ENCODE measurements at places on chromosomes 6 and 20.

DNA sequence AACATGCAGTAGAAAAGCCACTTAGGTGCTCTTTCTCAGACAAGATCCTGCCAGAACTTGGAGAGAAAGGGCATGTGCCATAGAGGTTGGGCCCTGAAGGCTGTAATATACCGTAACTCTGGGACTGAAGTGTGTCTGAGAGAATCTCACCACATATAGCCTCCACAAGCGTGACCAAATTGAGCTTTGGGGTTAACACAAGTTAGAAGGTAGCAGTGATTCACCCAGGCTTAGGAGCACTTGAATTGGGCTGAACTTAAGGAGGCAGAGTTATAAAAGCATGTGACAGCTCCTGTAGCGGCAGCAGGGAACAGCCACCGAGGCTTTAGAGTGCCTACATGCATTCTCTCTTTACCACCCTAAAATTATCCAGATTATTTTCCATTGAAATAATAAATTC is 361.6 kb downstream of the PHF3 start:
- DNase-seq = no peak

DNA sequence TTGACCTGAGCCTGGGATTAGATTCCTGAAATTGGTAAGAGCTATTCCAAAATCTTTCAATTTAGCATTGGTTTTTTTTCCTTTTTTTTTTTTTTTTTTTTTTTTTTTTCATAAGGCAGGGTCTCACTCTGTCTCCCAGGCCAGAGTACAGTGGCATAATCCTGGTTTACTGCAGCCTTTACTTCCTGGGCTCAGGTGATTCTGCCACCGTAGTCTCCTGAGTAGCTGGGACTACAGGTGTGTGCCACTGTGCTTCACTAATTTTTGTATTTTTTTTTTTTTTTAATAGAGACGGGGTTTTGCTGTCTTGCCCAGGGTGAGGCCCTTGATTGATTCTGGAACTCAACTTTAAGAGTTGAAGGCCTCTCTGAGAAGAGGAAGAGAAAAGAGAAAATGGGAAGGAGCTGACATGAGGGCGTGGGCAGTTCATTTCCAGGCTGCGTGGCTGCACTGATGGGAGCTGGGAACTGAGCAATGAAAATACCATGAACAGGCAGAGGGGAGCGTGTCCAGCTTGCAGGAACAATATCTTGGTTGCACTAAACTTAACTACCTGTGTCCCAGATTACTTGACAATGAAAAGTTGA is 24.6 kb downstream of the KDM1B start:
- DNase-seq = no peak

GRCh38 chr20:63733579-63734081 is 2.8 kb upstream of the LIME1 start:
- no peak for DNase-seq

- no peak for DNase-seq
Measured at GRCh38 chr20:20414640-20415220, 46.8 kb downstream of the INSM1 start.

DNA sequence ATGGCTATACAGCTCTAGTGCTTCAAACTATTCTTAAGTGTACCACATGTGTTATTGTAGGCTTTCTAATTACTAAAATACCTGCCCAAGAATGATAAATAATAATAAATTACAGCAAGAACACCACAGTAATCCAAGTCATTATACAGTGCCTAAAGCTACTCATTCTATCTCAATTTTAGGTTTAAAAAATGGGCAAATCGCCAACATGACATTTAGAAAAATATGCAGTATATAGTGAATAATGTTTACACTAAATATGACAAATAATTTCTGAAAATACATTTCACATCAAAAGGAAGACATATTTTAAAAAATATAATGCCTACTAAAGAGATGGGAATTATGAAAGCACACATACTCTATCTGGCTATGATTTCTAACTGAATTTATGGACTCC is 91.8 kb downstream of the MAN1A1 start:
- DNase-seq = no peak

DNA sequence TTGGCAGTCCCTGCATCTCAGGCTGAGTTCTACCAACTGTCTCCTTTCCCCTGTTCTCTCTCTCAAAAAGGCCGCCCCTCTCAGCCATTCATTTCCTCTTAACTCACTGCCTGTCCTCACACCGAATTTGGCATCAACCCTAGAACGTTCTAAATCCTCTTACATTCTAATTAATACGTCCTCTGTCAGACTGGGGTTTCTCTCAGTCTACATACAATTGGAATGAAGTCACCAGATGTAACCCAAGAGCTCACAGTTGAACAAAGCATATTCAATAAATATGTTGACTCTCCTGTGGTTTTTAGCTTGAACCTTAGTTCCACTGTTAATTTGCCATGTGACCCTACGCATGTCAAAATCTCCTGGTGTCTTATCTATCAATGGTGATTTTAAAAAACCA is 269.6 kb downstream of the CLIC5 start:
- DNase-seq = no peak

- no peak for DNase-seq
Measured at GRCh38 chr6:146887447-146888077, 288.8 kb downstream of the ADGB start.

- DNase-seq = no peak
Measured at GRCh38 chr20:58131151-58131550, 97.3 kb downstream of the ANKRD60 start.

DNA sequence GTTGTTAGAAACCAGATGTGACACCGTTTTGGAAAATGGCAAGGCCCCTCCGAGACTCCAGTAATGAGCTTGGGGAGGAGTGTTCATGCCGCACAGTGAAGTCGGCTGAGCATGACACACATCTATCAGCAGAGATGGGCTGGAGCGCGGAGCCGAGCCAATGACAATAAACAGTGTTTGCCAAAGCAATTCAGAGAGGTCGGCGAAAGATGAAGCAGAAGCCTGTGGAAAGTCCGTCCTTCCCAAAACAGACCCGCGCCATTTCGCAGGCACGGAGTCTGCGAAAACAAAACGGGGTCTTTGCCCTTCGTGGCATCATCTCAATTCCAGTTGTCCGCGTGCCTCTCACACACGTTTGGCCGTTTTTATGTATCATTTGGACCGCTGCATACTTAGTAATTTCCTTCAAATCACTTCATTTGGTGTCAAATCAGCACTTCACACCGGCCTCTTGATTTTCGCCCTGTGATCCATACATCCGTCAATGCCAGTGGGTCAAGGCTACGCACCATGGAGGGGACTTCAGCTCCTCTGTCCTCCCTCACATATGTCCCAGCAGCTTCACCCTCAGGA is 71.3 kb downstream of the SULF2 start:
- DNase-seq = no peak

DNA sequence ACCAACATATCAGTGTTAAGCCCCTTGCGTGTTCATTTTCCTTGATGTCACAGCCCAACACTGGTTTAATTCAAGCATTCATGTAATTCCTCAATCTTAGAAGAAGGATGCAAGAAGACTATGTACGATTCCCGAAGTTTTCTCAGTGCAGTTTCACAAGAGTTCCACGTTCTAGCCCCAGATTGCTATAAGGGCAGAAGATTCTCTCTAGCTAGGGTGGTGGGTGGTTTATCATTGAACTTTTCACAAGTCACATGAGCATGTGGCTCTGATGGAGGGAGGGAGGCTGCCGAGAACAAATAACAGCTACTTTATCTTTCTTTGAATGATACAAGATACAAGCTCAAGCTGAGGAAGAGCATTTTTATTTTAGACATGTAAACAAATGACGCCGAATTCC is 71.9 kb upstream of the NHSL1 start:
- no peak for DNase-seq

DNA sequence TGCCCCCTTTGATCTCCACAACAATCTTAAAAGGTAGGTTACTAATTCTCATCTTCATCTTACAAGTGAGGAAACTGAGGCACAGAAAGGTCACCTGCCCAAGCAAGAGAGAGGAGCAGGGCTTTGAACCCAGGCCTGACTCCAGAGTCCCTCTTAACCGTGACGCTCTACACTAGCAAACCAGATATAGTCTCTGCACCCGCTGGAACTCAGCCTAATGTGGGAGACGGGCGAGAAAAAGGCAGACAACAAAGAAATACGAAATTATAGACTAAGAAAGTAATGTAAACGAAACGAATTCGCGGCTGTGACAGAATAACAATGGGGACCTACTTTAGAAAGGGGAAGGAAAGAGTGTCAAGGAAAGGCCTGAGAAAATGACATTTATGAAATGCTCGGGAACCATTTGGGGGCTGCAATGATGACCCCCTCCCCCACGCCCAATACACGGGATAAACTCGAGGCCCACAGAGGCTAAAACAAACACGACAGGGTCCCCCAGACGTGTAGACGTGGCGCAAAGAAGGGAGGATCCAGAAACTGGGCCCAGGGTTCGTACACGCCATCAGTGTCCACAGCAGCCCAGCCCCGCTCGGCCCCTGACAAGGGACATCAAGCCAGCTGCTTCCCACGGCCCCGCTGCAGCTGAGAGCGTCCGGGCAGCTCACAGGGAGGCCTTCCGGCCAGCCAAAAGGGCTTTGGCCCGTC is 637 bp downstream of the TRPC4AP start:
- no peak for DNase-seq

- DNase-seq = no peak
Measured at GRCh38 chr20:40314278-40314677, 374.8 kb downstream of the MAFB start.

DNA sequence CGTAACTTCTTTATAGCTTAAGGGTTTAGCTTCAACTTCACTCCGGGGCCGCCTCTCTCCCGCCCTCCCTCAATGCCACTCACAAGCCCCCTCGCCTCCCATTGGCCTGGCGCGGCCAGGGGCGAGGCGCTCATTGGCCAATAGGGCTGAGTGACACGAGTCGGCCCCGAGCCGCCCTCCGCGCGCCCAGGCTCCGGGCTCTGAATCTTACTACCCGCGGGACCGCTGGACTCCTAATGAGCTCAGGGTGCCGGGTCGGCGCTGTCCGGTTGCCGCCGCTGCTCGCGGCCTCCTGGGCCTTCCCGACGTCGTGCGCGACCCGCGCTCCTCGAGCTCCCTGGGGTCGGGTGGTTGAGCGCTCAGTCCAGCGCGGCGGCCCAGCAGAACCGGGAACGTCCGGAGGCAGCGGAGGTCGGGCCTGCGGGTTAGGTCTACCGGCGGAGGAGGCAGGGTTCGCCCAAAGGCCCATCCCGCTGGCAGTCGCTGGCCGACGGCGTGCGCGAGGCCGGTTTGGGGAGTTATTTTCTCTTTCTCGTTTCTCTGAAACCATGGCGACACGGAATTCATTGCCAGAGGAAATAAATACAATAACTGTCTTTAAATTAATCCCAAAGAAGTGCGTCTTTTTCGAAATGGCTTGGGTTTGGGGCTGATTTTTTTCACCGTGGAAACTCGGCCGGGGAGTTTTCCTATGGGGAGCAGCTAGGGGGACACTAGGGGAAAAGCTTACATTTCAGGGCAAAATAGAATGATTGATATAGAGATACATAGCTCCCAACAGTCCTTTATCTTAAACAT is at the start of gene SIM1:
Gene SIM1 (minus strand): TSS at position 19 of the 798 bp plus-strand sequence. CDS start 1,453 bp downstream, outside the sequence.
- no peak for DNase-seq

DNA sequence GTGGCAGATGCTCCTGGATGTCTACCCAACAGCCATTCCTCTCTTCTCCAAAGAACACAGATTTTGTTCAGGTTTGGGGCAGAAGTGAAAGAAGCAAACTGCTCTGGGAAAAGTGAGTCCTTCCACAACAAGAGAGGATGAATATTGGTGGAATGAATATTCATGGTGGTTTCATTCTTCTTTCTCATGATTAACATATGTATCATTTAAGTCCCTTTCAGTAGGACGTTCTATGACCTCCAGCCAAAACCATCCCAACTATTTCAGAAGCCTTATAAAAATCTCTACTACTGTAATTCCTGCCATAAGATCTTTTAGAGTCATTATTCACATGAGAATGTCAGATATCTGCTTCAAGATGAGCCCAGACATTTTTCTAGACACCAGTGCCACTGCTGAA is 44.4 kb downstream of the MDN1 start:
- no peak for DNase-seq

DNA sequence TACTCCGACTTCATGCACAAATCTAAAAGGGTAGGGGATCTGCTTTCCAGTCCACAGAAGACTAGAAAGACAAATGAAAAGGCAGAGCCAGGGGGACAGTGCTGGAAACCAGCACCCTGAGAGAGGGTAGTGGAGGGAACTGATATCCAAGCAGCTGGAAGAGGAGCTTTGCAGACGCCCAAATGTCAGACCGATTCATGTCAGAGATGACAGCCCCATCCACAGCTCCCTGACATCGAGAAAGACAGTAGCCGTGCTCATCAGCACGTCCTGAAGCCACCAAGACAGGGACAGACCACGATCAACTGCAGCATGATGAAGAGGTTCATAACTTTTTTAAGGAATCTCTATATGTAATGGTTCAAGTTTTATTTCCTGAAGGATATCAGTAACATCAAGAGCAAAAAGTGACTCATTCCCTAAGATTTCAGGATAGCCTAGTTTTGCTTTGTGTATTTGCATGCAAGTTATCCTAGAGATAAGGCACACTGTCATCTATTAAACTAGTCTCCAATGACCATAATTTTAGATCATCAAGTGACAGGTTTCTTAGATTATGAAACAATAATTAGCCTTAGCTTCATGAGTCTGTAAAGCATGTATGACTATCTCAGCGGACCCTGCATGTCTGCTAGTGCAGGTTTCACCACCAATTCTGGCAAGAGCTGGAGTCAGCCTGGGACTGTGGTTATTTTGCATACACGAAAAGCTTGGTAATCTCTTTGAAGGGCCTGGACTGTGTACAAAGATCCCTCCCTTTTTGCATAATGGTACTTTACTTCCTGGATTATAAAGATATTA is 43.0 kb downstream of the PRDM1 start:
- no peak for DNase-seq

GRCh38 chr6:1787894-1788293 is 178.2 kb downstream of the FOXC1 start:
- no peak for DNase-seq

DNA sequence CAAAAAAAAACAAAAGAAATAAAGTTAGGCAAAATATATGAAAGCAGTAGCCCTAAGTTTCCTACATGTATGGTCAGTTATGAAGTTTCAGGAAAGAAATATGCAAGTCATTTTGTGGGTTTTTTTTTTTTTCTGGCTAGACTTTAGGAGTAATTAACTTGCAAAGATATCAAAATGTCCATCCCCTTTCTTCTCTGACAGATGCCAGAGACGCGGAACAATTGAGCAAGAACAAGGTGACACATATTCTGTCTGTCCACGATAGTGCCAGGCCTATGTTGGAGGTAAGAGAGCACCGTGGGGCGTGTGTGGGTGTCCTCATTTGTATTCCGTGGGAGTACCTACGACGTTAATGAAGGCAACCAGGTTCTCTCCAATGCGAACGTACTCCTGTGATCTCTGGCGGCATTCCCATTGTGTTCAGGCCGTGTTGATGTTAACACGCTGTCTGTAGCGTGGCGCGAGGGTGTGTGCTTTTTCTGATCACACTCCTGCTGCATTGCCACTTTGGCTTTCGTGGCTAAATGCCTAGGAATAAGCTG is 19.5 kb downstream of the DUSP22 start:
- DNase-seq = no peak

GRCh38 chr6:89411145-89412070 is 665 bp downstream of the RRAGD start:
- no peak for DNase-seq

- DNase-seq = no peak
Measured at GRCh38 chr6:89443658-89444057, 10.7 kb downstream of the ANKRD6 start.

- no peak for DNase-seq
Measured at GRCh38 chr6:80182308-80182707, 75.8 kb downstream of the BCKDHB start.

GRCh38 chr6:154767003-154767723 is 33.9 kb downstream of the SCAF8 start:
- DNase-seq = no peak

Data from activated CD4-positive, alpha-beta T cell treated with anti-CD3 and anti-CD28 coated beads for 24 hours (primary cell).